ENCODE measurements at places on chromosomes 7 and 10. TPM values are rescaled to one million over a fixed set of nuclear protein-coding genes. Genes with fewer than 3 reads are reported as not detected.

LRRC18 gene
- total RNA-seq, result not detected

DNA sequence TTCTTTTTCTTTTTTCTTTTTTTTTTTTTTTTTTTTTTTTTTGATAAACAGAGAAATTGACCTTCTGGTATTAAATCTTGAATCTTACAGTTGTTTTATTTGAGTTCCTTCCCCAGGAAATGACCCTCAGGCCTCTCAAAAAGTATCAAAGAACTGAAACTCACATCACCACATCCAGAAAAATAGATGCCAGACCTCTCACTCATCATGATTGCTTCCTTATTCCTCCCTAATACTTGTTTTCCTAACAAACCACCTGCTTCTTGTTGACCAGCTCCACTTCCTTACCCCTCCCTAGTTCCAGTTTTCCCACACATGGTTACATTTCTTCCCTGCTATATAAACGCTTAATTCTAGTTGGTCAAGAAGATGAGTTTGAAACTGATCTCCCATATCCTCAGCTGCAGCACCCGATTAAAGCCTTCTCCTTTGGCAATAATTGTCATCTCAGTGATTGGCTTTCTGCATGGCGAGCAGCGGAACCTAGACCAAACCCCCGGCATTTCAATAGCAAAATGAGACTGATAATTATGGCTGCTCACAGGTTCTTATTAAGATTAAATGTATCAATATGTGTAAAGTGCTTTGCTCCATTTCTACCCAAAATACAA lies 681.1 kb upstream of the AUTS2 start:
- H3K4me3 ChIP-seq, result no peak overlapping the region
- no peaks in the 10 kb centered on the region for H3K36me3 ChIP-seq
- no peaks in the 10 kb centered on the region for H3K4me1 ChIP-seq
- no peak overlapping the region for H3K27ac ChIP-seq
- DNase-seq, result no peak
- H3K27me3 ChIP-seq, result no peaks in the 10 kb centered on the region

ATAD1 gene
- 44.4 TPM for total RNA-seq

ASB10 gene
- total RNA-seq, result not detected

- DNase-seq, result no peak
- no peaks in the 10 kb centered on the region for H3K36me3 ChIP-seq
- no peak overlapping the region for H3K27ac ChIP-seq
- no peaks in the 10 kb centered on the region for H3K27me3 ChIP-seq
Observed at GRCh38 chr7:46742601-46743000, 821.5 kb upstream of the IGFBP3 start.

Measured in activated CD8-positive, alpha-beta memory T cell treated with anti-CD3 and anti-CD28 coated beads, Interleukin-2, amount 10 ng/mL, durations not matched to agents 7 days and 5 days (primary cell).